ENCODE measurements at places on chromosomes 4 and X.

- no peak for DNase-seq
Observed at GRCh38 chr4:76256032-76256431, 4.5 kb downstream of the FAM47E start.

DNA sequence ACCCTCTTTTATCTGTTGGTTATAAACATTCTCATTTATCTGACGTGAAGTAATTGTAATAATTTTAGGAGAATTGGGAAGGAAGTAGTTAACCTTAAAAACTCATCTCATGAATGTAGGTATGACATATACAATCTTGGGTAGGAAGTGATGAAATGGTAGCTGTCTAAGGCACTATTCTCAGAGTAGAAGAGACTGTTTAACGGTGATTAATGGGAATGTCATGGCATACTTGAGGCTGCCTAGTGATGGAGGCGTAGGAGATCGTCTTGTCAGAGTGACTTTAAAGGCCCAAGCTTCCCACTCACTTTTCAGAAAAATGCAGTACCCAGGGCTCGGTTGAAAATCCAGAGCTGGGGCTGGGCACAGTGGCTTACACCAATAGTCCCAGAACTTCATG lies 19.4 kb upstream of the AGA start:
- DNase-seq = no peak

DNA sequence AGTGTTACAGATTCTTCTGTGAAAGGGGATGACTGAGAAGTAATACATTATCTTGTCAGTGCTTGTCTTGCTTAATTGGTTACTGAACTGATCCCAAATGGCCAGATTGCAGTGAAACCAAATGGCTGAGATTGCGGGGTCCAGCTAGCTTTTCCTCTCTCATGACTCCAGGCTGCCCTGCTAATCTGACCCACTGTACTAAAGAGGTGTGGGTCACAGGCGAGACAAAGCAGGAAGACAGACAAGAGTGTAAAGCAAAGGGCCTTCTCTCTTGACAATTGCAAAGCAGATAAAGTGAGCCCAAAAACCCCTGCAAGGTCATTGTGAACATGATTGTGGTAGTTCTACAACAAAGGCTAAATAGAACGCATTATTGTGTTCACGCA lies 2.1 kb downstream of the TMEM150C start:
- no peak for DNase-seq

DNA sequence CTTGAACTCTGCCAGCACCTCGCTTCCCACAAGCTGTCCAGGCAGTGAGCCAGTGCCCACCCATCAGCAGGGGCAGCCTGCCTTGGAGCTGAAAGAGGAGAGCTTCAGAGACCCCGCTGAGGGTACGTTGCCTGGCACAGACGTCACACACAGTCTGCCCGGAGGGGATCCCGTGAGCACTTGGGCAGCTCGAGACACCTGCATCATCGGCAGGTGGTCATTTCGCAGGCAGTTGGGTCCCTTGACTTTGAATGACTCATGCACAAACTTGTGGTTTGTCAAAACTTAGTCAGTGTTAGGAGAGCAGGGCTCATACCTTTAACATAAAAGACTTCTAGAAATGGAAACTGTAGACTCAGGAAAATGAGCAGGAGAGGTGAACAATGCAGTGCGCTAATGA lies 9.9 kb downstream of the TACC3 start:
- no peak for DNase-seq

DNA sequence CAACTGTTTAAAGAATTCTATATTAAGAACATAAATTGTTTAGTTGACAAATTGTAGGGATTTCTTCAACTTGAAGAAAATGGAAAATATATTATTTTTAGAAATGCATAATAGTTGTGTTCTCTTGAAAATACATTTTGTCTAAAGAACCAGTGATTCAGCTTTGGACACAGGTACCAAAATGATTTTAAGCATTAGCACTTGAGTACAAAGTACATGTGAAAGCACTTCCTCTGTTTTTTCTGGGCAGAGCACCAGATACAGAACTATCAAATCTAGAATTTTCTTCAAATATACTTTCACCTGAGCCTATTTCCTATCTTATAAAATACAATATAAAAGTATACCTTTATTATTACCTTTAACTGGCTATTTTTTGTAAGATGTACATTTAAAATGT lies 539.8 kb downstream of the ADGRL3 start:
- no peak for DNase-seq

DNA sequence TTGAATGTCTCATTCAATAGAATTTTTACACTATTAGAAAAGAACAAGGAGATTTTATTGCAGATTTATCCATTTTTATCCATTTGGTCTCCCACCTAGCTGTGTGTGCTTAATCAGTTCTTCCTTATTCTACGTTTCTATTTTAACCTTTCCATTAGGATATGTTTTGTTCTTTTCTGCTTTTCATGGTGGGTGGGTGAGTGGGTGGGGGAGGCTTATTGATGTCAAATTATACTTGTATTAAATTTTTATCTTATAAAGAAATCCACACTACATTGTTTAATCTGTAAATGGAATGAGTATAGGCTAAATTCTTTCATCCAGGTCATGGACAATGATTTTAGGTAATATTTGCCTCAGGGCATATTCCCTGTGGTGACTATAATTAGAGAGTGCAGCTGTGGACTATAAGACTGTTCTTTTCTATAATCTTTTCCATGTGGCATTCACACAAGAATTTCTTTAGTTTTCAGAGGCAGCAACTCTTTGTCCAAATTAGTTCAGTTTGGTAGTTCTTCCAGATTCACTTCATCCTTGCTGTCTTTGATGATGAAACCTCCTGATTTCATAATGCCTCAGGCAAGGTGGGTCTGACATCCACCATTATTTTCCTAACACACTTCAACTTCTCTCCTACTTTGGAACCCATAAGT lies 2451.8 kb downstream of the PCDH7 start:
- no peak for DNase-seq

DNA sequence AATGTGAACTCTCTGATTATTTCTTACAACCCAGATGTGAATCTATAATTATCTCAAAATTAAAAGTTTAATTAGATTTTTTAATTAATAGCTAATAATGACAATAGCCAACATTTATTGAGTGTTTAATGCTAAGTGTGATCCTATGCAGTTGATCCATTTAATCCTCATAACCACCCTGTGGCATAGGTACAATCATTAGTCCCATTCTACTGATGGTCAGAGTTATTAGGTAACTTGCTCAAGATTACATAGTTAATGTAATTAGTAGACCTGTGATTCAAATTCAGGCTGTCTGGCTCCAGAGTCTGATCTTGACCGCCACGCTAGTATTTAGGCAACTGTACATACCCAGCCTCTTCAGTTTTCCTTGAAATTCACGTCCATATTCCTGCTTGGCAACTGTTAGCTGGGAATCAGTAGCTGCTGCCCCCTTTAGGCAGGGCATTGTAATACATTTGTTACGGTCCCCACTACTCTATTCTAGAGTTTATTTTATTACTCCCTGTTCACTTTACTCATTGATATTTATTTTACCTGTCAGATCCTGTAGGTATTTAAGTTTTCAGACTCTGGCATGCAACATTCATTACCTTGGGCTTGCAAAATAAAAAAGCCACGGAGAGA lies 20.6 kb upstream of the TEC start:
- DNase-seq = no peak

Measured in islet precursor cell (in vitro differentiated cells).